ENCODE measurements at places on chromosomes 11 and 22.

DNA sequence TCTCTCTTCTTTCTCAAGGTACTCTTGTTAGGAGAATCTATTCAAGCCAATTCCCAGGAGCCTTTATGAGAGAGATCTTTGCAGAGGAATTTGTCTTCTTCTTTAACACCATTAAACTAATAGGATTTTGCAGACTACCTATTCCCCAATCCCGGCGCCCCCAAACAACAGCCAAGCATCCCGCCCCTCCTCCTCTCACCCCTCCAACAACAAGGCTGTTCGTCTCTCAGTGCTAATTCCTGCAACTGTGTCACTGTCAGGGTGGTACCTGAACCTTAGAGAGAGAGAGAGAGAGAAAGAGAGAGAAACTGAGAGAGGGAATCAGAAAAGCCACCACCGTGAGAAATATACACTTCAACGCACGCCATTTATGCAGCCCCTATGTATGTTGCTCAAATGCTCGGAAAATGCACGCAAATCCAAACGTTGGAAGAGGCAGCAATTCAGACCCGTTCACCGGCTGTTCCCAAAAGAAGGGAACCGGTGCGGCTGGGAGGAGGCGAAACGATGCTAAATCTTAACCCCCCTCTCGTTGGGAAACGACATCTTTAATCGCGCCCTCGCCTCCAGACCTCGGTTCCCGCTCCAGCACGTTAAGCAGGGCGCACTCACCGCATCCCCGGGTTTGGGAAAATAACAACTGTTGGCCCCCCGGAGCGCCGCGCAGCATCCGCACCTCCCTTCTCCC lies 961 bp downstream of the KCNA4 start:
- DNase-seq: no peak

GRCh38 chr11:26851291-26851690 lies 129.4 kb upstream of the SLC5A12 start:
- DNase-seq: no peak

- peak; percentile 88 for DNase-seq
Measured at GRCh38 chr11:76885390-76886097, 24.8 kb downstream of the ACER3 start.

GRCh38 chr22:45786726-45787125 lies 115.1 kb downstream of the ATXN10 start:
- DNase-seq: no peak

- DNase-seq: no peak
Measured at GRCh38 chr22:40044870-40045834, 50.4 kb downstream of the FAM83F start.

GRCh38 chr11:59418156-59418555 lies 8.1 kb downstream of the OR5A2 start:
- DNase-seq: no peak

DNA sequence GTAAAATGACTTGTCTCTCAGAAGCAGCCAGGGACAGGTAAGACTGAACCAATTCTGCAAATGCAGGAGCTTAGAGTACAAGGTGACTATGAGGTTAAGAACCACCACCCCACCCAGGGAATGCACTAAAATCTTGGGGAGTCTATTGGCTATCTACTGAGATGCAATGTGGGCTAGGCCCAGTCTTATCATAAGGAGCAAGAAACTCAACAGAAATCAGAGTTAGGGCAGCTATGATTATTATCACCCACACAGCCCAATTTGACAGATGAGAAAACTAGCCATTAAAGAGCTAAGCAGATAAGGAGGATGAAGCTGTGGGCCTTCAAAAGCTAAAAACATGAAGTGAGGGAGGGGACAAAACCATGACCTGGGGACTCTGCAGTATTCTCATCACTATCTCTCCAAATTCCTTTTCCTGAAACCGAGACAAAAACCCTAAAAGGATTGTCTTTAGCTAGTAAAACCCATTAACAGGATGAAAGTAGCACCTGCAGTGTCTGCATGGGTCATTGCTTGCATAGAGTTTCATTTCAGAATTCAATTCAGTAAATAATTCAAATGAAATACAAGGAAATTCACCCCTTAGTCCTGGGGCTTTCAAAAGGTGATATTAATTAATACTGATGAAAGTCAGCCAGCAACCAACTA lies 68.8 kb upstream of the USP47 start:
- DNase-seq: no peak

DNA sequence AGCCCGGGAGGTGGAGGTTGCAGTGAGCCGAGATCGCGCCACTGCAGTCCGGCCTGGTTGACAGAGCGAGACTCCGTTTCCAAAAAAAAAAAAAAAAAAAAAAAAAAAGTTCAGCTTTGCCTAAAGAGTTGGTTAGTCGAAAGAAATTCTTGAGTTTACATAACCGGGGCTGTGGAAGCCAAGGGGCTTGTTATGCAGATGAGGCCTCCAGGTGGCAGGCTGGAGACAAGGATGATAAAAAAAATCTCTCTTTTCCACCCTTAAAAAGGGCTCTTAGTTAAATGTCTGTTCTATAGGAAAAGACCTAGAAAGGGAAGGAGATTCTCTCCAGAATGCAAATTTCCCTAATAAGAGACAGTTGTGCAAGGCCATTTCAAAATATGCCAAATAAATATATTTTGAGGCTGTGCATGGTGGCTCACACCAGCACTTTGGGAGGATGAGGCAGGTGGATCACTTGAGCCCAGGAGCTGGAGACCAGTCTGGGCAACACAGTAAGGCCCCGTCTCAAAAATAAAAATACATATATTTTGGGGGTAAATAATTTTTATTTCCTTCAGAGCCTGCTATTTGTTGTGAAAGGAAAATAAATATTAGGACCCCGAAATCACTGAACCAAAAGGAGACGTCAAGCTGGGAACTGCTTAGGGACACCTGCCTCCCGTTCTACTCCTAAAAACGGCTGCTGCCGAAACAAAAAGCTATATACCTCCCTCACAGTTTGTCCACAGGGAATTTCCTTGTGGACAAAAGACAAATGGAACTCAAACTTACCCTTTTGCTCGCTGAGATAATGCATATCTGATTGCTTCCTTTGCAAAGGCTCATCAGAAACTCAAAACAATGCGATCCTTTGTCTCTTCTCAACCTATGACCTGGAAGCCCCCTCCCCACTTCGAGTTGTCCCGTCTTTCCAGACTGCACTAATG lies 2.4 kb upstream of the IFITM2 start:
- peak; percentile 5 for DNase-seq

- no peak for DNase-seq
Measured at GRCh38 chr22:30282616-30283046, 6.7 kb downstream of the CASTOR1 start.

Measured in RCC 7860 (cell line).